ENCODE measurements at places on chromosomes 1 and 21.

DNA sequence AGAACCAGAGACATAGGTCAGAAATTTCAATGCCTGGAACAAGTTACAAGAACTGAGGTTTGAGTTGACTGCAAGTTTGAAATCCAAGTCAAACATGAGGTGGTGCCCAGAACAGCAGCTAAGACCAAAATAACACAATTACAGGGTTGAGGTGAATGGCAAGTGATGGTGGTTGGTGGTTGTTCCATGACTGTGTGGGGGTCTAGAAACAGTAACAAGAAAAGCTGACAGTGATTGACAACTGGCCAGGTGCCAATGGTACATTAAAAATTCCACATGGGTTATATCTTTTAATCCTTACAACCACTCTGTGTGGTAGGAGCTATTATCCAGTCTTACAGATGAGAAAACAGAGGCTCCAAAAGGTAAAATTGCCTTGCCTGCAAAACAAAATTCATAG lies 32.0 kb downstream of the RIMS3 start:
- no peak for DNase-seq

- peak; percentile 2 for DNase-seq
Observed at GRCh38 chr1:182430263-182431068, 19.5 kb upstream of the RGSL1 start.

GRCh38 chr1:212234431-212235395 lies 50.5 kb upstream of the PPP2R5A start:
- no peak for DNase-seq

- DNase-seq = no peak
Observed at GRCh38 chr1:246544001-246544400, 22.1 kb downstream of the TFB2M start.

- DNase-seq = no peak
Observed at GRCh38 chr1:238892612-238893011, 493.8 kb upstream of the CHRM3 start.

DNA sequence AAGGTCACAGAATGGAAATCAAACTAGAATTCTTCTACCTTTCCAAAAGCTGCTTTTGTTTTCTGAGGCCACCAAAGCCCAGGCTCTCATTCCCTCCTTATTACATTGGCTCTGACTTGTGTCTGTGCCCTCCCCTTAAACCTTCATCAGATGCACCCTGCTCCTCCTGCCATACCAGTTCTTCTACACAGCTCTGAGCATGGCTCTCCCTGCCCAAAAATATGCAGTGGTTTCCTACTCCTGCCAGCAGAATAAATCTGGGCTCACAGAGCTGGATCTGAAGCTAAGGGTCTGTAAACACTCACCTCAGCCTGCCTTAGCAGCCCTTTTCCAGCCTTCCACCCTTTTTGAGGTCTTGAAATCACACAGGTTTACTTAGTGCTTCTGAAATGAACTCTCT lies 55.0 kb downstream of the TTC3 start:
- DNase-seq = no peak

DNA sequence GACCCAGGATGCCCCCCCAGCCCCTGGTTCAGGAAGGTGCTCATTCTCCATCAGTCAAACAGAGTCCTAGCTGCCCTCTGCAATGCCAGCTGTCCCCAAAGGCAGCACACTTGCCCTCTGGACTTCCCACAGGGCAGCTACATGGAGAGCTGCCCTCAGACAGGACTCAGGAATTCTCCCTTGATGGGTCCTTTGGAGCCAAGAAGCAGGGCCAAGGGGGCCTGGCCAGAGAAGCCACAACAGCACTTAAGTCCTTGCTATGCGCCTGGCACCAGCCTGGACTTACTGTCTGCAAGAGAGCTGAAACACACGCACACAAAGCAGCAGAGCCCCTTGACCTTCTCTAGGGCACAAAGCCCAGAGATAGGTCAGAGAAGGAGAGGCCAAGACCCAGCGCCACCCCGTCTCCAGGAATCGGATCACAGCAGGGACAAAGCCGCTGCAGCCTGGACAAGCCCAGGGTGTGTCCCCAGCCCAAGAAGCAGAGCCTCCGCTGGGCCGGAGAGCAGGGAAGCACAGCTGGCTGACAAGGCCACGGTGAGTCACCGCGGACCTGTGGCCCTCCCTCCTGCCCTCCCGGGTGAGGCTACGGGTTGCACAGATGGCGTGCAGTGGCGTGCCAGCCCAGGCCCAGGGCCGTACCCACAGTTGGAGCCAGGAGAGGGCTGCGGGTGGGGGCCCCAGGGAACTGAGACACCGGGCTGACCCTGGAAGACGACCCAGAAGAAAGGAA lies 1.7 kb downstream of the WNT9A start:
- DNase-seq = no peak

DNA sequence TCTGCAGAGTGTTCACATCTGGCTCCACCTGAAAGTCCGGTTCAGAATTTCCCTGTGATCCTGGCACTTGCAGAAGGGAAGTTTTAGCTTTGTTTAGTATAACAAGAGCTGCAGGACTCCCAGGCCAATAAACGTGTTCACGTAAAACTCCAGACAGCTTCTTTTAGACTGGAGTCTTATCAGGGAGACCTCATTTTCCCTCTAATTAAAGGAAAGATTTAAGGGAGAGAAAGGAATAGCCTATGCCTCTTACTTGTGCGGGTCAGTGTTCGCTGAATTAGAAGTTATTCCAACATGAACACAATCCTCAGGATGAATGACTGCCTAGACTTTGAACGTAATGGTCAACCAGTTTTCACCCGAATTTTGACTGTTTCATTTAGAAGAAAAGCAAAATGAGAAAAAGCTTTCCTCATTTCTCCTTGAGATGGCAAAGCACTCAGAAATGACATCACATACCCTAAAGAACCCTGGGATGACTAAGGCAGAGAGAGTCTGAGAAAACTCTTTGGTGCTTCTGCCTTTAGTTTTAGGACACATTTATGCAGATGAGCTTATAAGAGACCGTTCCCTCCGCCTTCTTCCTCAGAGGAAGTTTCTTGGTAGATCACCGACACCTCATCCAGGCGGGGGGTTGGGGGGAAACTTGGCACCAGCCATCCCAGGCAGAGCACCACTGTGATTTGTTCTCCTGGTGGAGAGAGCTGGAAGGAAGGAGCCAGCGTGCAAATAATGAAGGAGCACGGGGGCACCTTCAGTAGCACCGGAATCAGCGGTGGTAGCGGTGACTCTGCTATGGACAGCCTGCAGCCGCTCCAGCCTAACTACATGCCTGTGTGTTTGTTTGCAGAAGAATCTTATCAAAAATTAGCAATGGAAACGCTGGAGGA lies 202.1 kb upstream of the SGIP1 start:
- DNase-seq = peak; percentile 64

DNA sequence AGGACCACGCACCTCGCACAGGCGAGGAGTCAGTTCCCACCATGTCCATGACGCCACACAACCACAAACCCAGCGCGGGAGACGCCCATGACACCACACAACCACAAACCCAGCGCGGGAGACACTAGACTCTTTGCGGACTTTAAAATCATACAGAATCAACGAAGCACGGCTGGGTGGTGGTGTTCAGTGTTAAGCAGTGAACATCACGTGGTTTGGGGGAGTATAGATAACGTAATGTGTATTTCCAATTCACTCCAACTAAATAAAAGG lies 19.2 kb downstream of the PTTG1IP start:
- no peak for DNase-seq

- DNase-seq = no peak
Observed at GRCh38 chr1:21497466-21498061, 11.7 kb upstream of the ALPL start.

GRCh38 chr1:112702420-112703261 lies 4.3 kb downstream of the RHOC start:
- no peak for DNase-seq

DNA sequence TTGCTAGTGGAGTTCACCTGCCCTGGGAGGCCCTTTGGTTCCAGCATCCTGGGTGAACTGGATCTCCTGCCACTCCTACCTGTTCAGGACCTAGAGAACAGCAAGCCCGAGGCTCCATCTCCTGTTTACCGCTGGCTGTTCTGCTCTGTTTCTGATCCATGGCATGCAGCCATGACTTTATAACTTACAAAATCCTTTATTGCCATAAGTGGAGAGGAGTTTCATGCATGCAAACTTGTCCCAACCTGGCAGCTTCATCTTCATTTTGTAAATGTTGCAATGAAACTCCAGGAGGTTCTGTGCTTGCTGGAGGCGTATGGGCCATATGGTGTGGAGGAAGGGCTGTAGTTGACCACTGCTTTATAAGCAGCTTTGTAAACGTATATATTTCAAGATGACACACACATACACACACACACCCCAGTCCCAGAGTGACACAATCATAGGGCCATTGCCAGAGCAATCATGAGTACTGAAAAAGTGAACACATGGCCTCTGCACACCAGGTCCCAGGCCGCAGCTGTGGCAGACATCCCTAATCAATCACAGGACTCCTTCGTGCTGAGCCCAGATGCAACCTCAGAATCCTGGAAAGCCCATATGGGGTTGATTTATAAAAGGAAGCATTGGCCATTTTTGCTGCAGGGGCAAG lies 69.0 kb downstream of the UBIAD1 start:
- no peak for DNase-seq

DNA sequence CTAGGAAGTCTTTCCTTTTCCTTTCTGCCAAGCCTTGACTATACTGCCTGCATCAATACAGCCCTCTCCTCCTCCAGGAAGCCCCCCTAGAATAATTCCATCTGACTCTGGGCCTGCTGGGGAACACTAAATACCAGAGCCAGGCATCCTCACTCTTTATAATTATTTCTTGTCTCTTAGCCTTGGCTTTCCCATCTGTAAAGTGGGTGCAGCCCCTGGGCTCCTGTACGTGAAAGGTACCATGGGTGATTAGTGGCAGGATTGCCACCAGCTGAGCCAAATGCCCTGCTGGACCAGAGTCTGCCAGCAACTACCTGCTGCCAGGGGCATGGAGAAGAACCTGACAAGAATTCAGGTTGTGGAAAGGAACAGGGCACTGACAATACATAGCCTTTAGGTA lies 58.7 kb downstream of the LGR6 start:
- DNase-seq = no peak

GRCh38 chr1:14997646-14998276 lies 155.8 kb upstream of the TMEM51 start:
- DNase-seq = no peak

DNA sequence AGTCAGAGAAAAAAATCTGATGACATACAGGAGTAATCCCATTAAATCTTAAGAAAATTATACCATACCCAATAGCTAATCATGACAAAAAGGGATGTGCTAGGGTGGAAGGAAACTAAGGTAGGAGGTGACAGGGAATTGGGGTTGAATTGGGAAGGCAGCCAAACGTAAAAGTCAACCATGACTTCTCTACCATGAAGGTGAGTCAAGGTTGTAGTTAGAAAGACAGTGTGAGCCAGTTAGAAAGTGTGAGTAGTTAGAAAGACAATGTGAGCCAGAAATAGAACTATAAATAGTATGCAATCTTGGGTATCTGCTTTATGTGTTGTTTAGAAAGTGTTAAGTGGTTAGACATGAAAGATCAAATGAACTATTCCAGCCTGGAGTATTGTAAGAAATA lies 556.8 kb downstream of the AGBL4 start:
- DNase-seq = no peak

DNA sequence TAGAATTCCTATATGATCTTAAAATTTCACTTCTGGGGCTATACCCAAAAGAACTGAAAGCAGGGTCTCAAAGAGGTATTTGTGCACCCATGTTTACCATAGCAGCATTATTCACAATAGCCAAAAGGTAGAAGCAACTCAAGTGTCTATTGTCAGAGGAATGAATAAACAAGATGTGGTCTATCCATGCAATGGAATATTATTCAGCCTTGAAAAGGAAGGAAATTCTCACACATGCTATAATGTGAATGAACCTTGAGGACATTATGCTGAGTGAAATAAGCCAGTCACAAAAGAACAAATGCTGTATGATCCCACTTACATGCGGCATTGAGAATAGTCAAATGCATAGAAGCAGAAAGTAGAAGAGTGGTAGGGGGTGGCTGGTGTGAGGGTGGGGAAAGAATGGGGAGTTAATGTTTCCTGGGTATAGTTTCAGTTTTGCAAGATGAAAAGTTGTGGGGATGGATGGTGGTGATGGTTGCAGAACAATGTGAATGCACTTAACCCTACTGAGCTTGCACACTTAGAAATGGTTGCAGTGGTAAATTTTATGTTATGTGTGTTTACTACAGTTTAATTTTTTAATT lies 122.4 kb downstream of the TOMM20 start:
- no peak for DNase-seq

DNA sequence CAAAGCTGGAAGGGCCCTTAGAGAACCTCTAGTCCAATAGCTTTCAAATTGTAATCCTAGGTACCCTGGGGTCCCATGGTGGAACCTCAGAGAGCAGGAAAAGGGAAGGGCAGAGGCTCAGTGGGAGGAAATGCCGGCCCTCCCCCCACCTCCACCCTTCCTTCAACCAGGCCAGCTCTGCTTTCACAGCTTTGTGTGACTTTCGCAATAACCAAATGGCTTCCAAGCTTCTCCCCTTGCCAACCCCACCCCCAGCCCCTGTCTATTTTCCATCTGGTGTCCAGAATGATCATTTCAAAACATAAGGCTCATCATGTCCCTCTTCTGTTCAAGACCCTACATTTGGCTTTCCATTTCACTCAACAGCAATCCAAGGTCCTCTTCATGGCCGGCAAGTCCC lies 74.4 kb downstream of the CD58 start:
- DNase-seq = no peak

DNA sequence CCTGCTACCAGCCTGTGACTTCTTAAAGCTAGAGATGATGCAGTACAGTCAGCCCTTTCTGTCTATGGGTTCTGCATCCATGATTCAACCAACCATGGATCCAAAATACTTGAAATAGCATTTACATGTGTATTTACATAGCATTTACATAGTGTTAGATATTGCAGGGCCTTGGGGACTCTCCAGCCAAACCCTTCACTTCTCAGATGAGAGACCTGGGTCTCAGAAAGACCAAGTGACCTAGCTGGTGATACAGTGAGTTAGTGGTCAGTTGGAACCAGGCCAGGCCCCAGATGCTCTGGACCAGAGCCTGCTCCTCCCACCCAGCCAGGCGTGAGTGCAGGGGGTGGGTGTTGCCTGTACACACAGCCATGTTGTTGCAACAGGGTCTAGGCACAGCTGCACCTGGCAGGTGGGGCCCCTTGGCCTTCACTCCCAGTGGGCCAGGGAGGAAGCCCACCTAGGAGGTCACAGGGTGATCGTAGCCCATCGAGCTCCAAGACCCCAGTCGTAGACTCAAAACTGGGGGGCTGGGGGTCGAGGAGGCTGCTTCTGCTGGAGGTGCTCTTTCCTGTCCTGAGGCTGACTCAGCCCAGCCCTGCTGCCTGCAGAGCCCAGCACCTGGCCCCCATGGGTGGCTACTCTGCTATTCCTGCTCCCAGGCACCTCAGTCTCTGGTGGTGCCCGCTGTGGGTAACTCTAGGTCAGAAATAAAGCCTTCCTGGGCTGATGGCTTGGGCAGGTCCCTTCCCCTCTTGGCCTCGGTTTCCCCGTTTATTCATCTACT lies 7.7 kb downstream of the TMEM61 start:
- no peak for DNase-seq

- DNase-seq = no peak
Observed at GRCh38 chr1:230747127-230747730, at the start of gene CAPN9. CAPN9 (plus strand) TSS chr1:230747388; CDS start chr1:230747497, 109 bp downstream.

- no peak for DNase-seq
Observed at GRCh38 chr1:107529511-107530149, 388.8 kb downstream of the NTNG1 start.

Data from activated CD4-positive, alpha-beta T cell treated with anti-CD3 and anti-CD28 coated beads for 4 hours (primary cell).